ENCODE measurements at places on chromosomes 11 and 22.

DNA sequence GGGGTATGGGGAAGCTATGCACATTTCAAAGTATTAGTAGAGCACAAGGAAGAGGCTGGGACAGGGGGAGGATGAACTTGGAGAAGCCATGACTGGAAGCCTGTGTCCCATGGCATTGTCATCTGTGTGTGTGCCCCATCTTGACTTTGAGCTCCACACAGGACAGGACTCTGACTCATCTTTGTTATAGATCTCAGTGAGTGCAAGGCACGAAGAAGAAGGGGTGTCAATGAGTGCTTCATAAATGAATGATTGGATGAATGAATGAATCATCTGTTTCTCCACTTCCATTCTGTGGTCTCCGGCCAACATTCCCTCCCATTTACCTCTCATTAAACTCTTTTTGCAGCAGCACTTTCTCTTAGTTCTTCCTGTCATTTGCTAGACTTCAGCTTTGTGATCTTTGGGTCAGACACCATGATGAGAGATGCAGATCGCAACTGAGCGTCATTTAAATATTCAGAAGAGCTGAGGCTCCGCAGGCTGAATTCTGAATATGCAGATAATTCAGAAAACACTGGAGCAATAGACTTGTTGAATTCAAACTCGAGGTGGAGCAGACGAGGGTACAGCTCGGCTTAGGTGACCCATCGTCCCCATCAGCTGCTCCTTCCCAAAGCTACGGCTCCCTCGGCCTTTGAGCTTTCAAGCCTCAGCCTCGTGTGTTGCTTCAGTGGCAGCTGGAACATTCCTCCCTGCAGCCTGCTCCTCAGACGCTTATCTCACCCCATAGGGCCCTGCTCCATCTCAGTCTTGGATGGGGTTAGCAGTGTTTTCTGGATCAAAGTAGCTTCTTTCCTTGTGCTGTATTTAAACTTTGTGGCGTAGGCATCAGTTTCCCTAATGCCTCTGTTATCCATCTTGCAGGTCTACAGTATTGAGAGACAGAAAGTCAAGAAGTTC lies 30.8 kb downstream of the APOL3 start:
- DNase-seq: no peak

DNA sequence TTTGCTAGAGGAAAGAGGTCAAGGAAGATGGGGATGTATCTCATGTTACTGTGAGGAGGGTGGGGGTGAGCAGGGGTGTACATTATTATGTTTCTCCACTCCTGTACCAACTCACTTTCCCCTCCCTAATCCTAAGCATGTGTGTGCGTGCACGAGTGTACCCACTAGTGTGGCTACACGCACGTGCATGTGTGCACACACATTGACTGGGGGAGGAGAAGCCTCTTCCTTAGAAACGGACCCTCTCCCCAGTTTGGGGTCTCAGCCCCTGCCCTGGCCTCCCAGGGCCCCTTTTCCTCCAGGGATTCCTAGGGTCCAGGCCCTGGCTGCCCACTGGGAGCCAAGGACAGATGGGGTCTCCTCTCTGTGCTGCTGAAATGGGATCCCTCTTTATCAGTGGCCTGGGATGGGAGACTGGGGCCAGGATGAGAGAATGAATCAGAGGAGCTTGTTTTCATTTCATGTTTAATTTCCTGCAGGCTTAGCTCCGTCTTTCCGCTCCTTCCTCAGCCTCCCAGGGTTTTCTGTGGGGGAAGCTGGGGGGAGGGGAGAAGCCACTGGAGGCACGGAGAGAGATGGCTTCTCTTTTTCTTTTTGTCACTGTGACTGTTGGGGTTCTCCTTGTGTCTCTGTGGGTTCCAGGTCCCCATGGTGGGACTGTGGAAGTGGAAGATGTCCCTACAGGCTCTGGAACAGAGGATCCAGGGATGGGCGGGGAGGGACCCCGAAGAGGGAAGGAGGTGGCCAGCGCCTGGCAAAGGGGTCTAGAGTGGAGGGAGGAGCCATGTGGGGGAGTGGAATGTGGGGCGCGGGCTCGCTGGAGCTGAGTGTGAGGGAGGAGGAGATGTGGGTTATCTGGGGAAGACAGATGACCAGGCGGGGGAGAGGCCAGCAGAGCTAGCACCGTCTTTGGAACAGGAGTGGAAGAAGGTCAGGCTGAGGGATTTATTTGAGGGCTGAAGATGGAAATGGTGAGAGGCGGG lies 40.3 kb downstream of the ALX4 start:
- no peak for DNase-seq

- DNase-seq: no peak
Measured at GRCh38 chr22:33850724-33851123, 69.6 kb downstream of the LARGE1 start.

DNA sequence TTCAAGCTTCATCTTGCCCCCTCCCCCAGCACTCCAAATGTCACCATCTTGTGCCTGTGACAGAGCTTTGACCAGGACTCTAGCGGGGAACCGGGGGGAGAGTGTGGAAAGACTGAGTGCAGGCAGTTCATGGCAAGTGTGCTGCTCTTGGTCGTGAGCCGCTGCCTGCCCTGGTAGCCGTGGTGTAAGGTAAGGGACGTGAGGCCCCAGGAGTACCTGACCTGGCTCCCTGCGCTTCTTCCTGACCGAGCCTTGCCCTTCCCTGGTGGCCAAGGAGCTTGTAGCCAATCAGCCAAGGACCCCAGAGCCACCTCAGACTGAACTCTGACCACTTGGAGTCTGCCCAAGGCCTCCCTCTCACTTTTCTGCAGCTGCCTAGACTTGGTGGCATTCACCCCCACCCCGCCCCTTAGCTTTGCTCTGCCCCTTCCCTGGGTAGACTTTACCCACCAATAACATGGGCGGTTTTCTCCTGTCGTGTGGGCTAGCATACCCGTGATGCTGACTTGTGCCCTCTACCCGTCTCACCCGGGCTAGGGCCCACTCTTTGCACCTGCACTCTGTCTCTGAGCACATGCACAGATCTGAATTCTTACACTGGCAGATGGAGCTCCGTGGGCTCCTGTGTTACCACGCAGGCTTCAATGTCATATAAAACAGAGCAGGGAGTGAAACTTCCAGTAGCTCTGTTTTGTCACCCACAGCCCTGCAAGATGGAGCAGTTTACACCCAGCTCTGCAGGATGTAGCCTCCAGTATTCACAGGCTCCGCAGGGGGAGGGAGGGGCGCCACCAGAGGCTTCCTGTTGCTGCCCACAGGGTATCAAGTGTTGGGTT lies 1.5 kb downstream of the DGKZ start:
- peak; percentile 79 for DNase-seq

DNA sequence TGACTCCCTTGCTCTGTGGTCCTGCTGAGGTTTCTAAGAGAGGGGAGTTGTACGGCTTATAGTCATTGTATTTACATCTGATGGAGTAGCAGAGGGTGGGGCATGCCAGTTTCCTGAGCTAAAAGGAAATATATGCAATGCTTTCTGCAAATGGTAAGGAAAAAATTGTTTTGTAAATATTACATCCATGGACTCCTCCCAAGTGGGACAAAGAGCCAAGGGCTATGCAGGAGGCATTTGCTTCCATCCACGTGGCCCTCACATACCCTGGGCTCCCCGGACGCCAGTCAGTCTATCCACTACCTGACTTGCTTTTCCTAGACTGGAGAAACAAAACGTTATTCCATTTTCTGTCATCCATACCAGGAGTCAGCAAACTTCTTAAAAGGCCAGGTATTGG lies 59.7 kb upstream of the PITPNB start:
- DNase-seq: no peak

DNA sequence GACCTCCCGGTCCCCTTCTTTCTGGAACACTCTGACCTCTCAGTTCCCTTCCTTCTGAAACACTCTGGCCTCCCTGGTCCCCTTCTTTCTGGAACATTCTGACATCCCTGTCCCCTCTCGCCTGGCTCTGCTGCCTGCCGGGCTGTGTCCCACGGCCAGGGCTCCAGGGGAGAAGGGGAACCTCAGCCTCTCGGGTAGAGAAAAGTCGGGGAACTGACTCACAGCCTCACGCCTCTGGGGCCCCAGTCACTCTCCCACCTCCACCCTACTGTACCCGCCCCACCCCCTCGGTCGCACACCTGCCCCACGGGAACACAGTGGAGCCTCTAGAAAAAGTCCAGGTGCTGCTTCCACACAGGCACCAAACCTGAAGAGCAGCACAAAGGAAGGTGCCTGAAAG lies 93.3 kb downstream of the BRD1 start:
- DNase-seq: no peak
